ENCODE measurements at places on chromosomes 2 and 18.

DNA sequence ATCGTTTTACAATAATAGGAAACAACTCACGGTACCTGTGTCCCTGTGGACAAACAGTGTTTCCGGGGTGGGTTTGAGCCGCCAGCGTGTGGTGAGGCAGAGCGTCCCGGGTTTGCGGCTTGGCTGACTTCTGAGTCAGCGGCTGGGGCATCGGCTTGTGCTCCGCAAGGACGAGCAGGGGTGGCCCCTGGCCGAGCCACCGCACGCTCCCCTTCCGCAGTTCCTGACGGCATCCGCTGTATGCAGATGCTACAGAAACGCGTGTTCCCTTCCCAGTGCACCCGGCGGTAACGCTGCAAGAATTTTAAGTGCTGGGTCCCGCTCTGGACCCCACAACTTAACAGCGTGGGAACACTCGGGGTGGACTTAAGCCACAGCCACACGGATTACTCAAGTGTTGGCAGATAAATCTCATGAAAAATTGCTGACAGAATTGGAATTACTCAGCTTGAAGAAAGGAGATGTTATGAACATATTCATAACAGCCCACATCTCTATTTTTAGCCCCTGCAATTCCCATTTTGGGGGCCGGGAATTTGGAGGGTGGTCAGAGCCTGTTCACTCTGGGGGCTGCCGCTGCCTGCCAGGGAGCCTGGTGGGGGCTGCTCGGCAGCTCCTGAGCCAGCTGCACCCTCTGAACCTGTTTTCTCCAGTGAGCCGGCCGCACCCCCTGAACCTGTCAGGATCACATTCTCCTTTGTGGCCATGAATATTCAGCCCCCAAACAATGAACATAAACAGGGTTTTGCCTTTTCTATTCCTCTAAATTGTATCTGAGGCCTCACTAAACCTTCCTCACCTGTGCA lies 12.6 kb upstream of the KCNG2 start:
- no peak for DNase-seq

GRCh38 chr2:10267551-10268465 lies 34.9 kb upstream of the HPCAL1 start:
- no peak for DNase-seq

GRCh38 chr18:48841381-48842258 lies 109.1 kb downstream of the SMAD7 start:
- no peak for DNase-seq

DNA sequence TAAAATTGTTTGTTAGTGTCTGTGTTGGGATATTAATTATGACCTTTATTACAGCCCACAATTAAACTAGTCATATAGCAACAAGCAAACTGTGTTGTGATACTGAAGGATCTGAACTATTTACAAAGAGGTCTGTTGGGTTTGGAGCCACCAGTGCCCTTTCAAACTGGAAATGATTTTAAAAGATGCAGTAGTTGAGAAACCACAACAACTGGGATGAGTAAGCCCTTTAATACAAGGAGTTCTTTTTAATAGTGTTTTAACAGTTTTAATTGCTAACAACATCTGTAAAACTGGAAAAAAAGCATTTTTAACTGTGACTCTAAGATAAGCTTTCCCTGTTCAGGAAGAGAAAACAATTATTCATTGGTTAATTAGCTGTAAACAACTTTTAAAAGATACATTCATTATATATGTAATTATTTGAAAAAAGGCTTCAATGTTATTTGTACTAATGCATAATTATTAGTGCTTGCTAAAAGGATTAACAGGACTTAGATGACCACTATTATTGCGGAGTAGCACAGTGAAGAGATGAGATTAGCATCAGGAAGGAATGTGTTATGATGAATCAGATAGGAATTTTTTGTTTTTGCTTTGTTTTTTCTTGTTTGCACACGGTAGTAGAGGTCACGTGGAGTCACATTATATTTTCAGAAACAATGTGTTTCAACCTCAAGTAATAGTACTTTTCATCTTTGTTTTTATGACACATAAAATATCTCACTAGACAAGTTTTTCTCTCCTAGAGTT lies 392.7 kb upstream of the FANCL start:
- no peak for DNase-seq

GRCh38 chr2:160006475-160006874 lies 55.9 kb downstream of the PLA2R1 start:
- no peak for DNase-seq

DNA sequence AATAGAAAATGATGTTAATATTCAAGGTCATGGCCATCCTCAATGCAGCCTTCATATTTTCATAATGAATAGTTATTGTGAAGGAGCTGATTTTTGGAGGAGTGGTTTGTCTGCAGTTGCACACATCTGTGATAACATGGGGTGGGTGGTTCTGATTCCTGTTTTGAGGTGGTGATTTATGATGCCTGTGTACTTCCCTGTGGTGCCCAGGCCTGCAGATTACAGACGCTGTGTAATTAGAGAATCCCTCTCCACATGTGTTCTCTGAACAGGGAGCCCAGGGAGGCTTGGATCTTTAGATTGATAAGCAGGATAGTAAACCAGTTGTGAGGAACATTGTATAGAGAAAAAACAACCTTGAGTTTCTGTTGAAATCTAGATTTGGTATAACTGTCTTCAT lies 117.5 kb downstream of the AGAP1 start:
- DNase-seq = no peak

DNA sequence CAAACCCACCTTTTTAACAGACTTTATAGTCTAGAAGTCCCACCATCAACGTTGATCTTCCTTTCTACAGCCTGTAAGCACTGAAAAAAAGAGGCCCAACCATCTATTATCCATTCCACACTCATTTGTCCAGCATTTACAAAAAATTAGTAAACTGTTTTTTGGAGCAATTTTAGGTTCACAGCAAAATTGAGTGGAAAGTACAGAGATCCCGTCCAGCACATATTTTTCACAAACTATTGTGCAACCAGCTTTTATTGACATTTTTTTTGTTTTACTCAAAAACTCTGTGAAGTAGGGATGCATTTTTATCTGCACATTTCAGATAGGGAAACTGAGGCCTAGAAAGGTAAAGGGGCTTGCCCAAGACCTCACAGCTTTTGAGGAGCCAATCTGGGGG lies 68.6 kb downstream of the TNP1 start:
- DNase-seq = no peak

- DNase-seq = no peak
Measured at GRCh38 chr2:191611614-191612013, 66.3 kb upstream of the NABP1 start.

GRCh38 chr18:5304232-5304631 lies 8.7 kb upstream of the ZBTB14 start:
- no peak for DNase-seq

GRCh38 chr2:171008550-171009205 lies 79.6 kb downstream of the GORASP2 start:
- no peak for DNase-seq

DNA sequence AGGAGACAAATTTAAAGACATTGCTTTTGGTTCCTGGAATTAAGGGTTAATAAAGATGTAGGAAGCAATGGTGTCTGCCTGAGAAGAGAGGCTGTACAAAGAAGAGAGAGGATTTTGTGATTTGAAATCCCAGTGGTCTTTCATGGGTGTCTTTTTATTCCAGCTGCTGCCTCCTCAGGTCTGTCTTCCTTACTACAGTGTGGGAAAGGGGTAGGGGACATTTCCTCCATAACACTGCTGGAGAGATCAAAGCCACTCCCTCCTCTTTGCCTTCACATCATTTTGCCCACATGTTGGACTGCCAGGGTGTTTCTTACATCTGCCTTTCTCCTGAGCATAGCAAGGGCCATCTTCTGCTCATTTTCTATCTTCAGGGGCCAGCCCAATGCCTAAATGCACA lies 348.5 kb downstream of the EN1 start:
- DNase-seq = no peak

GRCh38 chr2:40289771-40290404 lies 162.0 kb downstream of the SLC8A1 start:
- no peak for DNase-seq

GRCh38 chr2:82234283-82234874 lies 1929.8 kb upstream of the LRRTM1 start:
- DNase-seq = no peak

DNA sequence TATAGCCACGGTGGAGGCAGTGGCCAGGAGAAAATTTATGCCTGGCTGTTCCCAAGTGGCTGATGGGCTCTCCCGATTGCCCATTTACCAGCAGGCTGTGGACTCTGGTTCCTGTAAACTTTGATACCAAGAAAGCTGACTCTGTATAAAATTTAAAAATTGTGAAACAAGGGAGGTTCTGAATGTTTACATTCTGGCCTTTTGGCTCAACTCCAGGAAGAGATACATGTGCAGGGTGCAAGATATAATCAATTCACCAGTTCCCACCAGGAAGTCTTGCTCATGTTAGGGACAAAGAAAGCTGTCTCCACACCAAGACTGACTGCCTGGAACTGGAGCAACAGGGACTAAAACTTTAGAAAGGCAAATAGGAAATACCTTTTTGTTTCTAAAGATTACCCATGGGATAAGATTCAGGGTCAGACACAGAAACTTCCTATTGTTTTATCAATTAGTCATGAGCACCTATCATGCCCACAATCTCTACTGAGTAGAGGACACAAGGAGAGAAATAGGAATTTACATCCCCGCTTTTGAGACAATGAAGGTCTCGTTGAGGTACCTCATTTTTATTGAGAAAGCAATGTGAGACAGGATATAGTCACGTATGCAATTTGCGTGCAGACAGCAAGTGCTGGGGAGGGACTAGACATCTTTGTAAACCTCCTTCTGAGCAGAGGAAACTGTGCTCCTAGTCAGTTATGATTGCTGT lies 123.5 kb downstream of the LIPG start:
- DNase-seq = no peak

DNA sequence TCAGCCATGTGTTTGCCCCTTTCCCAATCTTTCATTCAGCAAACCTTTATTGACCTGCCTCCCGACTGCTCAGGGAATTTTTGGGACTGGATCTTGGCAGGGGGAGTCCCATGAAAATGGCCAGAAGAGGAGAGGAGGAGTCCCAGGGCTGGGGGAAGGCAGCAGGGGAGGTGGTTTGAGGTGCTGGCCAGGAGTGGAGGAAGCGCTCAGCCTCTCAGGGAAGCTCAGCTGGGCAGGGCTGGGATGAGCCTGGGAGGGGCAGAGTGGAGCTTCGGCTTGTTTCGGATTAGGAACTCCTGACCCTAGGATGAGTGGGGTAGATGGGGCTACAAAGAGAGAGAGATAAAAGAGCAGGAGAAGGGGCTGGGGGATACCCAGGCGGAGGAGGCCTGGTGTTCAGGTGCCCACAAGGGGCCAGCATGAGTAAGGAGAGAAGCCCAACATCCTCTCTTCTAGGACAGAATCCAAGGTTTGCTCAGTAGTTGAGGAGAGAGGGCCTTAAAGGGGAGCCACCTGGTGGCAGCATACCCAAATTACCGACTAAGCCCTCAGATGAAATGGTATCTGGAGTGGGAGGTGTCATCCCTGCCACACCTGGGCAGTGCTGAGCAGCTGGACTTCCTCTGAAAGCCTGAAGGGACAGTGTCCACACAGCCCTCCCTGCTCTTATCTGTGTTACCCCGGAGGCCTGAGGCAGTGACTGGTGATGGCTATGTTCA lies 91.1 kb downstream of the INHBB start:
- DNase-seq = no peak

DNA sequence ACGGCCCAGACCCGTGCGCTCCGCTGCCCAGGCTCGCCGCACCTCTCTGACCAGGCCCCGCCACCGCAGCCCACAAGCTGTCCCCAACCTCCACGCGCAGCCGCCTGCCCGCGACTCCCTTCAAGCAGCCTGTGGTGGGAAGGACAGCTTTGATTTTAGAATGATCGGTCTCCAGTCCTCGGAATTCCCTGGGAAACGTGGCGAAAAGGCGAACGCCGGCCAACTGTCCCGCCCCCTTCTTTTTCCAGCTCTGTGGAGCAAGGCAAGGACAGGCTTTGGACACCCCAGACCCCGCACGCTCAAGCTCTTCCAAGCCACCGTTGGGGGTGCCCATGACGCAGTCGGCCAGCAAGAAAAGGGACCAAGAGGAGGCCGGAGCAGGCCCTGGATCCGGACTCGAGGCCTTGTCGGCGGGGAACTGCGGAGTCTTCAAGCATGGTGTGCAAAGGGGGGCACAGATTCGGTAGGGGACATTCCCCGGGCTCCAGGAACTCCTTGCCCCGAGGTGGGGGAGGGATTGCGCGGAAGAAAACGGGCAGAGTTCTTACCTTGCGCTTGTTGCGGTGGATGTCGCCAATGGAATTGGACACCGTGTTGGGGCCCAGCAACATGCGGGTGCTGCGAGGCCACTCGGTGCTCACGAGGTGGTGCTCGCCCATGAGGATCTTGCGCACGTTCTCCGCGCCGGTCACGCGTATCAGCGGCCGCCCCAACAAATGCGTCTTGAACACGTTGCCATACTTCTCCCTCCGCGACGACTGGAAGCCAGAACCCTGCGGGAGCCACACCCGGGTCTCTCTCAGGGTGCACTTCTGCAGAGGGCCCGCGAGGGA lies 4.0 kb downstream of the CYP26B1 start:
- no peak for DNase-seq

DNA sequence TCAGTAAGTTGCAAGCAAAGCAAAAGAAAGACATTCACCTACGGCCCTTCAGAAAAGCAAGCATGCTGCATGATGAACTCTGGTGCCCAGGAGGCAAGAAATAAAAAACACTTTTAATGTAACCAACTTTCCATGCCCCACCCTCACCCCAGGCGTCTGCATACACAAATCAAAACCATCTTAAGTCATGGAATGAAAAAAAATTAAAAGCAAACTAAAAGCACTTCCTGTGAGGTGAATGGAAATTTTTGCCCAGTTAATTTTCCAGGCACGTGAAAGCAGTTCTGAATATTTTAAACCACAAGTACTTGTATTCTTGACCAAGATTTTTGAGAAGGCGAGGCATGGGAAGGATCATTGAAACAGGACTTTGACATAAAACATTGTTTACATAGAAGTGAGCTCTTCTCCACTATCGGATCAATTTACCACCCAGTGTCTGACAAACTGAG lies 2.5 kb upstream of the ICOS start:
- DNase-seq = no peak

GRCh38 chr2:234335661-234336228 lies 161.1 kb downstream of the ARL4C start:
- peak; percentile 43 for DNase-seq

DNA sequence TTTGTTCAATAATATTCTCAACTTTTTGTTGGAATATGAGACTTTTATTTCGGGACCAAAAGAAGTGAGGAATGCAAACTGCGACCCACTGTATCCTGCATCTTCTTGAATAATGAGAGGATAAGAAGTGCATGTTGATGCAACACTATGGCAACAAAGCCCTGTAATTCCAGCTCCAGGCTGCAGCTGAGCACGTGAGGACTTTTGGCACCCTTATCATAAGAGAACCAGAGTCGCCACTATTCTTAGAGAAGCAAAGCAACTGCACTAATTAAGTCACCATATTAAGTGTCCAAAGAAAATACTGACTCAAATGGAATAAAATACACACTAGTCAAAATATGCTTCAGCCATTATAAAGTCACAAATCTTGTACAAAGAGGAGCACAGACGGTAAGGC lies 65.8 kb downstream of the FAM210A start:
- no peak for DNase-seq
